Type B pancreatic cell (in vitro differentiated cells): ENCODE measurements at places on chromosomes 13 and 19.

DNA sequence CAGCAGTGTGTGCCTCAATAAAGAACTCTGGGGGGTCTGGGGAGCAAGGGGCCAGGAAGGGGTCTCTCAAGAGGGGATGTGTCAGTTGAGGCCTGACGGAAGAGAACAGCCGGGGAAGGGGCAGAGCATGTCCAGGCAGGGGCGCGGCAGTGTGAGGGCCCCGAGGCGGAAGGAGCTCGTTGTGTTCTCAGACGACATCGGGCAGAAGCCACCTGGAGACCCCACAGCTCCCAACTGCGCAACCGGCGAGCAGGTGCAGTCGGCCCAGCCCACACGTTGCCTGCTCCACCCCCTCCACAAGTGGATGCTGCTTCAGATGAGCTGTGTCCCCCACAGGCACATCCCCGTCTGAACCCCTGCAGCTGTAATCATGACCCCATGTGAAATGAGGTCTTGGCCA is 4.9 kb downstream of the CACTIN start:
- H3K27me3 ChIP-seq: no peaks in the 10 kb centered on the region
- DNase-seq: no peak
- no peaks in the 10 kb centered on the region for H3K36me3 ChIP-seq
- H3K27ac ChIP-seq: no peak overlapping the region

DNA sequence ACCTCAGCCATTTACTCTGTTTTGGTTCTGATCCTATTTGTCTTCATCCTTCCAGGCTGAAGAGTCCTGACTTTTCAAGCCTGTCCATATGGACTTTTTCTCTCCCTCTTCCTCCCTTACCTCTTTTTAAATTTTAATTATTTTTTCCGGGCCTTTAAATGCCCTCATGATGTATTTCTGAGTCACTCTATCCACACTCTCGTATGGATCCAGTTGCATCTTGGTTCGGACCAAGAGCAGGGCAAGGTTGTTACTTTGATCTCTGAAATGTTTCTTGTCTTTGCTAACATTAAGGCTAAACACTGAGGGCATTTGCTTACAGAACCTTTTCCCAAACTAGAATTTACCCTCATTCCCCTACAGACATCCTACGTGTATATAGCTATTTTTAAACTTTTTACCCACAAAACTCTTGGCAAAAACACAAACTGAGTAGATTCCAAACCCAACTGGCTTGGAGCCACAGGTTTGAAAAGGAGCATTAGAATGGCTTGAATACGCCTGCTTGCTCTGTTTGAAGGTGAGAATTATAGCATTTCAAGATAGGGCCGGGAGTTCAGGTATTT is 47.4 kb upstream of the SERPINE3 start:
- peaks cover 8% of the 10 kb centered on the region for H3K27me3 ChIP-seq
- H3K4me1 ChIP-seq: no peaks in the 10 kb centered on the region
- no peak overlapping the region for H3K4me3 ChIP-seq
- H3K36me3 ChIP-seq: no peaks in the 10 kb centered on the region

GRCh38 chr19:34145741-34146202 is 26.5 kb upstream of the LSM14A start:
- no peak overlapping the region for H3K27ac ChIP-seq
- no peaks in the 10 kb centered on the region for H3K36me3 ChIP-seq
- no peak for DNase-seq
- H3K4me1 ChIP-seq: peaks cover 4% of the 10 kb centered on the region

DNA sequence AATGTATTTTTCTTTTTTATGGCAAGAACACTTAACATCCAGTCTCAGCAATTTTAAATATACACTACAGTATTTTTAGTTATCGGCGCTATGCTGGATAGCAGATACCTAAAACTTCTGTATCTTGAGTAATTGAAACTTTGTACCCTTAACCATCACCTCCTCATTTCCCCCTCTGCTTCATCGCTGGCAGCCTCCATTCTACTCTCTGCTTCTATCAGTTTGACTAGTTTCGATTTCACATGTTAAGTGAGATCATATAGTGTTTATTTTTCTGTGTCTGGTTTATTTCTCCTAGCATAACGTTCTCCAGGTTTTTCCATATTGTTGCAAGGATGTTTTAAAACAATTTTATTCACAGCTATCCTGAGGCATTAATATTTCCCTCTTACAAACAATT is 340.8 kb upstream of the SLC10A2 start:
- H3K4me1 ChIP-seq: no peaks in the 10 kb centered on the region
- no peak for DNase-seq
- no peak overlapping the region for H3K4me3 ChIP-seq
- H3K27me3 ChIP-seq: no peaks in the 10 kb centered on the region
- no peak overlapping the region for H3K27ac ChIP-seq

GRCh38 chr19:42468273-42468796 is 25.6 kb upstream of the CXCL17 start:
- H3K27me3 ChIP-seq: peaks cover 7% of the 10 kb centered on the region
- H3K4me1 ChIP-seq: peaks cover 28% of the 10 kb centered on the region
- no peak for DNase-seq
- H3K4me3 ChIP-seq: no peak overlapping the region
- no peak overlapping the region for H3K27ac ChIP-seq

DNA sequence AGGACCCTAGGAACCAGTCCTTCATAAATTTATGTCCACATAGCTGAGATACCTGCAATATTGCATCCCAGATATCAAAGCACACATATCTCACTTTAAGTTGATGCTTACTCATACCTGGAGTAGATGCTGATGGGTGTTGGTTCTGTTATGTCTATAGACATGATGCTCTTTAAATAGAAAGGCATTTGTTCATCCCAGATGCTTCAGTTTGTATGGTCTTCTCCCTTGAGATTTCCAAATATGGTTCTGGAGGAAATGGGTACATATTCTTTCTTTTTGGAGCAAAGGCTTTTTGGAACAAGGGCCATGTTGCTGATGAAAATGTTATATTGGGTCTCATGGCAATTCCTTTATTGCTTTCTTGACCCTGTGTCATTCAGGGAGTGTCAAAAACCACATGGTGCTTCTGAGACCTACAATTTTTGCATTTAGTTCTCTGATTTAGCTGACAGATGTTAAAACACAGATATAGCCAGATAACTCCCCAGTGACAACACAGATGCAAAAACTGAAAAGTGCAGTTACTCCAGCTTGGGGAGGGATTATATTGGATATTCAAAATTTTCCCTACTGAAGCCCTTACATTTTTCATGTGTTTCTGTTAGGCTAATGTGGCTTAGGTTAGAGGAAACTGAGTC is 211.4 kb downstream of the KCNRG start:
- peaks cover 60% of the 10 kb centered on the region for H3K4me1 ChIP-seq
- H3K27ac ChIP-seq: no peak overlapping the region
- H3K4me3 ChIP-seq: no peak overlapping the region
- no peak for DNase-seq
- no peaks in the 10 kb centered on the region for H3K27me3 ChIP-seq

DNA sequence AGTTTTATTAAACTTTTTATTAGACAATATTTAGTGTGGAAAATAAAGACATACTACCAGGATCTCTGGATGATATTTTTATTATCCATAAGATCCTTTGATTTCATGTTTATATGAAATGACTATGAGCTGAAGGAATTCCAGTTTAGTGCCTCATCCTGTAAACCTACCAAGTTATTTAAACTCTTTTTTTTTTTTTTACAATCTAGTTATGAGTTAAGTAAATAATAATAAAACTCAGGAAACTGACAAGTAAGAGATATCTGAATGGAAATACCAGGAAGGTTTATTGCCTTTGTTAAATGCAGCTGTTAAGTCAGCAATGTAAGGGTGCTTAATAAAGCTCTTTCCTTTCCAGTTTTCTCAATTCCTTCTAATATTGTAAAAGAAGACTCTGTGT is 53.9 kb downstream of the RXFP2 start:
- H3K27me3 ChIP-seq: no peaks in the 10 kb centered on the region
- DNase-seq: no peak
- no peak overlapping the region for H3K4me3 ChIP-seq
- H3K4me1 ChIP-seq: peaks cover 4% of the 10 kb centered on the region
- no peaks in the 10 kb centered on the region for H3K36me3 ChIP-seq

GRCh38 chr13:49055021-49055420 is 79.3 kb downstream of the FNDC3A start:
- DNase-seq: no peak
- H3K4me1 ChIP-seq: no peaks in the 10 kb centered on the region
- H3K36me3 ChIP-seq: peaks cover 11% of the 10 kb centered on the region
- no peaks in the 10 kb centered on the region for H3K27me3 ChIP-seq
- no peak overlapping the region for H3K4me3 ChIP-seq
- H3K27ac ChIP-seq: no peak overlapping the region

- H3K4me3 ChIP-seq: no peak overlapping the region
- no peaks in the 10 kb centered on the region for H3K27me3 ChIP-seq
- H3K27ac ChIP-seq: no peak overlapping the region
- H3K4me1 ChIP-seq: no peaks in the 10 kb centered on the region
- H3K36me3 ChIP-seq: peaks cover 1% of the 10 kb centered on the region
- no peak for DNase-seq
These were observed 13.6 kb downstream of the PIN1 start for GRCh38 chr19:9848762-9849161.

- peak overlapping the region; percentile 81 for H3K27ac ChIP-seq
- DNase-seq: no peak
- peaks cover 5% of the 10 kb centered on the region for H3K36me3 ChIP-seq
- H3K27me3 ChIP-seq: peaks cover 8% of the 10 kb centered on the region
These were observed 1.1 kb upstream of the SHC2 start for GRCh38 chr19:461721-462551.

GRCh38 chr19:52658595-52658994 is 20.4 kb upstream of the ZNF83 start:
- no peak for DNase-seq
- no peak overlapping the region for H3K4me3 ChIP-seq
- no peak overlapping the region for H3K27ac ChIP-seq
- H3K4me1 ChIP-seq: no peaks in the 10 kb centered on the region

- peaks cover under 1% of the 10 kb centered on the region for H3K36me3 ChIP-seq
- no peak for DNase-seq
- no peak overlapping the region for H3K4me3 ChIP-seq
- H3K27ac ChIP-seq: no peak overlapping the region
These were observed 225.2 kb downstream of the FOXO1 start for GRCh38 chr13:40440990-40441820.

- no peaks in the 10 kb centered on the region for H3K36me3 ChIP-seq
- no peak overlapping the region for H3K4me3 ChIP-seq
- H3K4me1 ChIP-seq: no peaks in the 10 kb centered on the region
- DNase-seq: no peak
- no peak overlapping the region for H3K27ac ChIP-seq
These were observed 247.7 kb upstream of the SLITRK1 start for GRCh38 chr13:84129966-84130365.

DNA sequence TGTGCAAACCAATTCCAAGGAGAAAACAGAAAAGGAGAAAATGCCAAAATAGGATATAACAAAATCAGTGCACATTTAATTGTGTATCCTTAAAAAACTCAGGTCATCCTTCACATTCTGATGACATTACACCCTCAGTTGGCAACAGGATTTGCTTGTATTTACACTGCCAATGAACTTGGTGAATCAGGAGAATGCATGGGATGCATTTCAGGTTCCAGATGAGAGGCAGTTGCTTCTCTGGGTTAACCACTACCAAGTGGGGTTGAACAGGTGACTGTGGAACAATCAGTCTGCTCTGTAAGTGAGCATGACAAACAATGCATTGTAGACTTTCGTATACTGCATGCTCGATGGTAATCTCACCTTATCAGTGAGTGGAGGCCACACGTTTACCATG is 79.1 kb downstream of the STARD13 start:
- H3K4me3 ChIP-seq: no peak overlapping the region
- H3K27ac ChIP-seq: no peak overlapping the region
- H3K36me3 ChIP-seq: no peaks in the 10 kb centered on the region
- H3K27me3 ChIP-seq: no peaks in the 10 kb centered on the region

GRCh38 chr19:17831419-17831888 is 10.1 kb upstream of the INSL3 start:
- peaks cover 21% of the 10 kb centered on the region for H3K27me3 ChIP-seq
- H3K4me3 ChIP-seq: peak overlapping the region; percentile 90
- H3K27ac ChIP-seq: no peak overlapping the region
- H3K4me1 ChIP-seq: peaks cover 10% of the 10 kb centered on the region
- no peak for DNase-seq

GRCh38 chr19:5282901-5283300 is 57.7 kb downstream of the PTPRS start:
- H3K4me1 ChIP-seq: peaks cover 5% of the 10 kb centered on the region
- no peak for DNase-seq
- no peaks in the 10 kb centered on the region for H3K27me3 ChIP-seq
- no peak overlapping the region for H3K4me3 ChIP-seq

DNA sequence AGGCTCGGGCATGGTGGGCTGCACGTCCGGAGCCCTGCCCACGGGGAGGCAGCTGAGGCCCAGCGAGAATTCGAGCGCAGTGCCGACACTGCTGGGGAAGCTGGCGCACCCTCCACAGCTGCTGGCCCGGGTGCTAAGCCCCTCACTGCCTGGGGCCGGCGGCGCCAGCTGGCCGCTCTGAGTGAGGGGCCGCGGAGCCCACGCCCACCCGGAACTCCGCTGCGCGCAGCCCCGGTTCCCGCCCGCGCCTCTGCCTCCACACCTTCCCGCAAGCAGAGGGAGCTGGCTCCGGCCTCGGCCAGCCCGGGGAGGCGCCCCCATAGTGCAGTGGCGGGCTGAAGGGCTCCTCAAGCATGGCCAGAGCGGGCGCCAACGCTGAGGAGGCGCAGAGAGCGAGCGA is 2080.4 kb downstream of the PCDH9 start:
- DNase-seq: no peak
- H3K4me3 ChIP-seq: no peak overlapping the region
- H3K4me1 ChIP-seq: no peaks in the 10 kb centered on the region

- no peak overlapping the region for H3K27ac ChIP-seq
- H3K4me3 ChIP-seq: no peak overlapping the region
- H3K36me3 ChIP-seq: no peaks in the 10 kb centered on the region
- no peaks in the 10 kb centered on the region for H3K27me3 ChIP-seq
- no peak for DNase-seq
These were observed 20.0 kb downstream of the RAB20 start for GRCh38 chr13:110541526-110541920.

- peaks cover 4% of the 10 kb centered on the region for H3K36me3 ChIP-seq
- no peak for DNase-seq
- H3K4me3 ChIP-seq: peak overlapping the region; percentile 93
- H3K27me3 ChIP-seq: no peaks in the 10 kb centered on the region
These were observed 586 bp downstream of the MRI1 start for GRCh38 chr19:13764821-13765394.

DNA sequence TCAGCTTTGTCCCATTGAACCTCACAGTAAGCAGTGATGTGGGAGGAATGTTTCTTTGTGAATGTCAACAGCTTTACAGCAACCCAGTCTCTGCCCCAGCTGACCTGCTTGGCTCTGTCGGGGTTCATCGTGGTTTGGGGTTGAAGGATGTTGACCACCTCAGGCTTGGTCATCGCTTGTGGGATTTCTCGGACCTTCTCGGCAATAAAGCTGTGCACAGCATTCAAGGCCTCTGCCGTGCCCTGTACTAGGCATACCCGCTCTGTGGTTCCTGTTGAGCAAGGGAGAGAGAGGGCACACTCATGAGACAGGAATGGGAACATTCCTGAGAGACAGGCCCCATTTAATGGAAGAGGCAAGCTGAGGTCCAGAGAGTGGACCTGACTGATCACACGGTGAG is 20.0 kb downstream of the NOVA2 start:
- H3K36me3 ChIP-seq: no peaks in the 10 kb centered on the region
- no peak for DNase-seq
- no peak overlapping the region for H3K27ac ChIP-seq
